ENCODE measurements at places on chromosomes 1 and 21. TPM values are rescaled to one million over a fixed set of nuclear protein-coding genes. Genes with fewer than 3 reads are reported as not detected.

Gene ATP6V1G3
- not detected for total RNA-seq

Gene CELA3A
- not detected for total RNA-seq

Gene ATP1A4
- total RNA-seq, result 0.26 TPM

Gene VWA1
- 2.6 TPM for total RNA-seq

Gene FCMR
- 0.33 TPM for total RNA-seq

Gene ANGPTL3
- not detected for total RNA-seq

Data from fibroblast of lung (primary cell).